Breast epithelium (tissue), 4 donors: ENCODE measurements at places on chromosomes 4 and X. TPM values are rescaled to one million over a fixed set of nuclear protein-coding genes. Genes with fewer than 3 reads are reported as not detected.

MAGEE2 gene
- total RNA-seq, result not detected

SASH3 gene
- total RNA-seq, result 18.7 TPM

DRD5 gene
- total RNA-seq, result not detected

CCKAR gene
- not detected for total RNA-seq

ZAR1 gene
- total RNA-seq, result 0.32 TPM

FMR1NB gene
- total RNA-seq, result not detected

DNA sequence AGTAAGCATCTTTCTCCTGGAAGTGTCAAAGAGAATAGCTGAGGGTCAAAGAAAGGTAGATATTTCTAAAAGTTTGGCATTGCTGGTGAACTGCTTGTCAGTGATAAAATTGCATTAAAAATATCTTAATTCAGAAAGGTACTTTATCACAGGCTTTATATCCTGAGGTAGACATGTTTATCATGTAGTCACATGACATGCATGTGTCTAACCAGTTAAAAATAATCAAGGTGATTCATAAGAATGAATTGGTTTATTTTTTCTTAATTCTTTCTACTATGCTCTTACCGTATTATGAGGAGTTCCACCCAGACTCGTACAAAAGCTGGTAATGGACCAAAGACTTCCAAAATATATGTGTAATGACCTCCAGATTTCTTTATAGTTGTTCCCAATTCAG lies 6.1 kb downstream of the SLC7A11 start:
- no peak for DNase-seq

GRCh38 chr4:16122784-16123183 lies 39.0 kb upstream of the PROM1 start:
- peak; percentile 55 for DNase-seq

DNA sequence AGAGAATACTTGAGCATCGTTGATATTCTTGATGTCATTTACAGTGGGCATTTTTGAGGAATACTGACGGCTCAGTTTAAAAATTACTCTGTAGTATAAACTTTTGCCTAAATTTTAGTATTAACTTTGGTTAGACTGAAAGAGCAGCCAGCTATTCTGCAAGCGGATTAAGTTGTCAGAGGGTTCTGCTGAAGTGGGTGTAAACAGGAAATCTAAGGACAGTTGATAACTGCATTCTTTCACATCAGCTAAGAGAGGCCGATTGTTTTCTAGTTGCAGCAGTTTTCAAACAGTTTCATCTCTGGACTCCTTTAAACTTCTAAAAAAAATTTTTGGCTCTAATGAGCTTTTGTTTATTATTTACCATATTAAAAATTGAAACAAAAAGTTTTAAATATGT lies 149.6 kb downstream of the RAPGEF2 start:
- DNase-seq, result no peak

- DNase-seq, result no peak
Measured at GRCh38 chr4:88320224-88320779, 35.9 kb upstream of the PPM1K start.

- DNase-seq, result no peak
Measured at GRCh38 chrX:136867096-136867491, 13.4 kb downstream of the RBMX start.

GRCh38 chr4:16187455-16187854 lies 38.8 kb downstream of the TAPT1 start:
- DNase-seq, result no peak

- DNase-seq, result no peak
Measured at GRCh38 chrX:39331082-39331704, 529.9 kb downstream of the MID1IP1 start.

GRCh38 chrX:105267167-105267566 lies 46.7 kb upstream of the TEX13A start:
- no peak for DNase-seq

DNA sequence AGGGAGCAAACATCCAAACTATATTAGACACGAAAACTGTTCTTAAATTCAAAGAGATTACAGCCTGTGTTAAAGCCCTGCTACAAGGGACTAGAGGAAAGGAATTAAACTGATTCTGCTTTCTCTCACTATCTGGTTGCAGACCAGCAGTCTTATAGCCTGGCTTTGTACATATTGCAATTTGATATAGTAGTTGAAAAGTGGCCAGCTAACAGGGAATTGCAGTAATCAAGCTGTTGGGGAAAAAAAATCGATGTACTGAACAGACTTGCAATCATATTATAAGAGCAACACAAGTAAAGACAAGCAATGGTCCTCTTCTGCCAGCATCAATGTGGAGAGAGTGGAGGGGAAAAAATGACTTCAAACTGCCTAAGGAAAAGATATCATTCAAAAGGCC lies 364.4 kb upstream of the EPHA5 start:
- DNase-seq, result no peak

DNA sequence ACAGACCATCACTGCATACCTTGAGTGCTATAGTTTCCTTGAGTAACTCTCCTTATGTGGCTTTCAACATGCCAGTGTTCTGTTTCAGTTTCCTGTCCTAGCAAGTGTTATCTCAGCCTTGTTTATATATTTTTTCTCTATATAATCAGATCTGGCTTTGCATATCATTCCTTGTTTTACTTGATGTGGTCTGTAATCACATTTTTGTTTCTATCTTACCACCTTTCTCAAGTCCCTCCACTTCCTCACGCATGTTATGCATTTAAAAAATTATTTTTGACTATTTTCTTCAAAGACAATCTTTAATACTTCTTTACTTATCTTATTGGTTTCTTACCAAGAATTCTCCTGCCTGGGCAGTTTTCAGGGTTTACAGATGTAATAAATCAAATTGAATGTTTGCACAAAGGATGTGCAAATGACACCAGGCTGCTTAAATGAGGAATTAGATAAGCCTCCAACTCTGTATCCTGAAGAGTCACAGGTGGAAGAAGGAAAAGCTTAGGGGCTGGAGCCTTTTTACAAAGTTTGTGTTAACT lies 351.2 kb downstream of the BMPR1B start:
- no peak for DNase-seq

DNA sequence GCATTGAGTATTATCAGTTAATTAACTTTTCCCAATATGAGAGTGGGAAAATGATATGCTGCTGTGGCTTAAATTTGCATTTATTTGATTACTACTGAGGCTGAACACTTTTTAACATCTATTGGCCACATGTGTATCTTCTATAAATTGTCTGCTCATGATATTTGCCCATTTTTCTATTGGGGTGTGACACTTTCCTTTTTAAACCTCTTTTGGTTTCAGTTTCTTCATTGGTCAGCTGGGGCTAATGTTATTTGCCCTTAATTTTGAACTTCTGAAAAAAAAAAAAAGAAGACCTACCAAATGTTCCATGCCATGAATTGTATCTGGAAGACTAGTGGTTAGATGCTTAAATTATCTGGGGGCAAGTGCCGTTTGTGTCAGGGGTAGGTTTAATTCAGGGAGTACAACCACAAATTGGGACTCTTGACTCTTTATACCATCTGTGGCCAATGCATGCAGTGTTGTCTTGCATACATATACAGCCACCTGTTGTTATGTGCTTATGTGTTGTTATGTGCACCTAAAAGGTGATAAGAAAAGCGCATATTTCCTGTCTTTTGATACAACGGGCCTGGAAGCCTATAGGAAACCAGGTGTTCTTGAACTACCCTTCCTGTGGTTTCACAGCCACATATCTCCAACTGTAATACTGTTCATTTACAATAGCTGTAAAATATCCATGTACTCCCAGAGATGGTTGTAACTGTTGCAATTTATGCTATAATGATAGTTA lies 49.0 kb downstream of the SH2D1A start:
- DNase-seq, result no peak

DNA sequence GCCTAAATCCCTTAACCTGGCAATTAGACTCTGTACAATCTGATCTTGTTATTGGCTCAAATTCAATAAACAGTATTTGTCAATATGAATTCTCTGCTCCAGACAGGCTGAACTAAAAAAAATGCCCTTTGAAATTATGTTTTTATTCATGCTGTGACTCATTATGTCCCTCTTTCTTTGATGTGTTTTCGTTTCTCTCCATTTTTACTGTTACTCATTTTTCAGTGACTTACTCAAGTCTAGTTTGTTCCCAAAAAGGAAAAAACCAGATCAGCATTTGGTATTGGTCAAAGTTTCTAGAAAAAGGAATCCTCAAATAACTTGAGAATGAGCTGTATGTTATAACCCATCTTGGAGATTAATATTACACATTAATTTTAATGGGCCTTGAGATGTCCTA lies 40.4 kb downstream of the UNC5C start:
- DNase-seq, result no peak
